HT-29 (cell line): ENCODE measurements at places on chromosomes 1 and 21. TPM values are rescaled to one million over a fixed set of nuclear protein-coding genes. Genes with fewer than 3 reads are reported as not detected.

The PADI2 gene
- 3.4 and 3.8 TPM in 2 replicates for total RNA-seq

The TMEM167B gene
- 9.8 and 16.4 TPM in 2 replicates for total RNA-seq

The RXFP4 gene
- total RNA-seq, result 0.47 and 3.1 TPM in 2 replicates

The EVI5 gene
- 17.1 and 19.5 TPM in 2 replicates for total RNA-seq

The LRRC39 gene
- 0.05 and 0.41 TPM in 2 replicates for total RNA-seq

The SPATA6 gene
- total RNA-seq, result 0.29 and 2.1 TPM in 2 replicates

The SLC44A3 gene
- total RNA-seq, result 14.1 and 15.6 TPM in 2 replicates

The OLIG2 gene
- total RNA-seq, result not detected in 2 replicates

The PAQR7 gene
- total RNA-seq, result 4.0 and 5.7 TPM in 2 replicates

The NLRP3 gene
- 0.70 and 0.71 TPM in 2 replicates for total RNA-seq

The OR10Z1 gene
- not detected in 2 replicates for total RNA-seq

The FAM110D gene
- total RNA-seq, result not detected in 2 replicates

The STUM gene
- not detected in 2 replicates for total RNA-seq

The RGS8 gene
- not detected in 2 replicates for total RNA-seq

The TIAM1 gene
- total RNA-seq, result not detected in 2 replicates

The LRRN2 gene
- 0.05 TPM in 1 of 2 replicates, not detected in the other for total RNA-seq

The TCEA3 gene
- total RNA-seq, result 2.1 and 2.3 TPM in 2 replicates

The RGS4 gene
- not detected in 2 replicates for total RNA-seq

The IPP gene
- total RNA-seq, result 1.5 and 2.9 TPM in 2 replicates

The IL20 gene
- not detected in 2 replicates for total RNA-seq

The G0S2 gene
- 3.2 TPM in 2 replicates for total RNA-seq

The NMNAT2 gene
- total RNA-seq, result 0.23 TPM in 1 of 2 replicates, not detected in the other

The LYSMD1 gene
- total RNA-seq, result 0.43 and 0.60 TPM in 2 replicates

The RUSC1 gene
- total RNA-seq, result 80.6 and 86.9 TPM in 2 replicates
